ENCODE measurements at places on chromosomes 3 and 15.

DNA sequence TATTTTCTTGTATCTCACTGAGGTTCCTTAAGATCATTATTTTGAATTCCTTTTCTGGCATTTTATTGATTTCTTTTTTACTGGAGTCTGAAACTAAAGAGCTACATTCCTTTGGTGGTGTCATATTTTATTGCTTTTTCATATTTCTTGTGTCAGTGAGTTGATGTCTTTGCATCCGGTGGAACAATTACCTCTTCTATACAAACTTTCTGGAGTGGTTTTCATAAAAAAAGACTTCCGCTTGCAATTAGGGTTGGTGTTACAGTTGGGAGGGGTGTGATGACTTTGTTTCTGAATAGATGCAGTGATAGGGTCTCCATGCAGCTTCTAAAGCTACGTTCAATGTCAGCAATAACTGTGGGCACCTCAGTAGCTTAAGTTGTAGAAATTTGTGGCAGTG lies 181.7 kb downstream of the LPP start:
- DNase-seq = no peak

GRCh38 chr3:129699199-129699598 lies 92.7 kb upstream of the PLXND1 start:
- DNase-seq = no peak

GRCh38 chr3:65251375-65251774 lies 563.6 kb upstream of the ADAMTS9 start:
- no peak for DNase-seq

- DNase-seq = peak; percentile 69
These were observed 102.7 kb downstream of the OSBPL10 start for GRCh38 chr3:31878231-31878838.

- no peak for DNase-seq
These were observed 232.1 kb downstream of the NR1D2 start for GRCh38 chr3:24177201-24177600.

- no peak for DNase-seq
These were observed 242.6 kb upstream of the LRTM1 start for GRCh38 chr3:55170444-55170843.

DNA sequence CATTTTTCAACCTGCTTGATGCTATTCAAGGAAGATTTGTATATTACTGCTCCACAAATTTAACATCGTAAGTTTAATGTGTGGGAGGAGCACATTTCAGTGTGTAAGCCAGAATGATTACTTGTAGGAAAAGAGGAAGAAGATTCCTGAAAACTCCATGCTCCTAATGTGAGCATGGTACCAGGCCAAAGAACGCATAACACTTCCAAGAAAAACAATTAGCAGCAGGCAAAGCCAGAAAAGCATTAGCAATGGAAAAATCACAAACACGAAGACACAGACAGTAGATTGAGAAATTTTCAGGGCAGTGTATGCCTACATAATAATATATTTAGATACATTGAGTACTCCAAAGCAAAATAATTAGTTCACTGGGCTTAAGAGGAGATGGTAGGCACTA lies 96.6 kb upstream of the CBLB start:
- DNase-seq = no peak

DNA sequence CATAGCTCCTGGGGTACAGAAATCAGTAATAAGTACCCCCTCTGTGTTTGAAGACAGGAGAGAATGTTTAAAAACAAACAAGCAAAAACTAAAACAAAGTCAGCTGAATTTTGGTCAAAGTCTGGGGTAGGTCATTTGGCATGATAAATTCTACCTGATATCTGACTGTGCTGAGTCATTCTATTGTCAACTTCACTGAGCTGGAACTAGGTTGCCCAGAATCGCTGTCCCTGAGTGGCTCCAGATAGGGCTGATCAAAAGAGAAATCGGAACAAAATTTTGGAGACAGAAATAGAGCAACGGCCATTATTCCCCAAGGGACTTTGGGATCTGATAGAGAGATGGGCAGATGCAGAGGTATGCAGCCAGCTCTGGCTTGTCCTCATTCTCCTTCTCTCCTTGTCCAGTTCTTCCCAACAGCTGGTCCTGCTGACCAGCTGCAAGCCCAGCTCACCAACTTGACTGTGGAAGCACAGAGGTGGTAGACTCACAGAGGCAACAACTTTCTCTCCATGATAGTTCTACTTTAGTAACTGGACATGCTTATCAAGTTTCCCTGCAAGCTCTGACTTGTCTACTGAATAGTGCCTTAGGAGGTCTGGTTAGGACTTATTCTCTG lies 57.3 kb upstream of the MYRIP start:
- DNase-seq = no peak

DNA sequence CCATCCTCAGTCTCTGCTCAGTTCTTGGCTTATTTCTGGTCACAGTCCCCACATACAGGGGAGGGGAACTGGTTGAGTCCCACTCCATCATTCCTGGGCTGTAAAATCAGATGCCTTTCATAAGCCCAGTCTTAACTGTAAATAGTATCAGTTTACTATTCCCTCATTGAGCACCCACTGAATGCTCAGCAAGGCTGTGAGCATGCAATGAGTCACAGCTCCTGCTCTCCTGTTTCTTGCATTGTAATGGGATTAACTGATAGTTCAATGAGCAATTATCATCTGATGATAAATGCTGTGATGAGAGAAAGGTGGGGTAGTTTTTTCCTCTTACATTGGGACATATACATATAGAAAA lies 113.6 kb upstream of the TPM1 start:
- DNase-seq = peak; percentile 92

GRCh38 chr3:108189440-108189839 lies 32.8 kb downstream of the IFT57 start:
- DNase-seq = no peak

DNA sequence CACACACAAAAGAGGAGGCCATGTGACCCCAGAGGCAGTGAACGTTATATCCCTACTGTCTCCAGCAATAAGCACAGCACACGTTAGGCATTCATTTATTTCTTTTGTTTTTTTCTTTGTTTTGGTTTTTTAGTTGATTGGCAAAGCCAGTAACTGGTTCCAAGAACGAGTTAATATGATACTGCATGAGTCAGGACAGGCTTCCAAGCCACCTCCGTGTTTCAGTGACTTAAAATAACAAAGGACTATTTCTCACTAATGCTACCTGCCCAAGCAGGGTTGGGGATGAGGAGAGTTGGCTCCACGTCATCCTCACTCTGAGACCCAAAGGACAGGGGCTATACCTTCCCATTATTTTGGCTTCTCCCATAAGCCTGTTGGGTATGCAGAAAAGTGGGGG lies 130.5 kb downstream of the ST8SIA2 start:
- no peak for DNase-seq

- no peak for DNase-seq
These were observed 35.1 kb downstream of the P2RY1 start for GRCh38 chr3:152870027-152870426.

- DNase-seq = no peak
These were observed 91.1 kb downstream of the MYRIP start for GRCh38 chr3:39900462-39901002.

- no peak for DNase-seq
These were observed 50.9 kb downstream of the NRG4 start for GRCh38 chr15:75961331-75961730.

DNA sequence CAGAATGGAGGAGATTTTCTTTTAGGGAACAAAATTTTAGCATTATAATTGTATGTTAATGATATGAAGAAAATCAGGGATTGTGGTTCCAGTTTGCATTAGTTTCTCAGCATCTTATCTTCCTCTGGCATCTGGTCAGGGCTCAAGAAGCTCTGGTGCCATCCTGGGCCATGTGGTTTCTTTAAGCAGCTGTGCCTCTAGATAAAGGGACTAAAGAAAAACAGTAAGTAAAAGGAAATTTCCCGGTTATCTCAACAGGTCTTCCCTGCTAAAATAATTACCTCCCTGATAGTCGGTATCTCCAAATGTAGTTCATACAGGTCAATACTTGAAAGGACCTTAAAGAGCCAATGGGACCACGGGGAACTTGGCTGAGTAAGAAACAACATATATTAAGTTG lies 375.1 kb upstream of the RBMS3 start:
- no peak for DNase-seq

DNA sequence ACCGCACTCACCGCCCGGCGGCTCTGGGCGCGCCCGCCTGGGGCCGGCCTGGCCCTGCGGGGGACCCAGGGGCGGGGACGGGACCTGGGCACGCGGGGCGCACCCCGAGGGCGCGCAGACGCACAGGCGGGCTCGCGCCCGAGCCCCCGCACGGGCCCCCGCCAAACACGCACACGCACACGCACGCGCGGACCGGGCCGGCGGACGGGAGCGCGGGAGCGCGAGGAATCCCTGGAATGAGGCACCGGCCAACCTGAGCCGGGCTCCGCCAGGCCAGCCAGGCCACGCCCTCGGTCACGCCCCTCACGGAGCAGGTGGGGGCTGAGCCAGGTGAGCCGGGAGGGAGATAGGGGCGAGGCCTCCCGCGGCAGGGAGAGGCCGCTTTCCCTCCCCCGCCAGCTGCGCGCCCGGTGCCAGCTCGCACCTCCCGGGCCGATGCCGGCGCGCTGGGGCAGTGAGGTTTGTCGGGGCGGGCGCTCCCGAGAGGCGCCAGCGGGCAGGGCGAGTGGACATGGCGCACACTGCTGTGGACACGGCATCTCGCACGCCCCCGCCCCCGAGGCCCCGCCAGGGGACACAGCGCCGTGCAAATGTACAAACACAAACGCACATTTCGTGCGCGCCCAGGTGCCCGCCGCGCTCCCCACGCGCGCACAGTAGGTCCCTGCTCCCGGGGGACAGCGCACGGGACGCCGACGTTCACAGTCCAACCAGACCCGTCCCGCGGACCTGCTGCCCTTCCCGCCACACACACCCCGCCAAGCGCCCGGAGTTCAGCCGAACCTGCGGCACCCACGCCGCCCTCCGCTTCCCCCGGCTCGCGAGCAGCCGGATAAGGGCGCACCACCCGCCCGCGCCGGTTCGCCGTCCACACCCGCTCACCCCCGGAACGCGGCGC lies 75.9 kb upstream of the VGLL4 start:
- peak; percentile 61 for DNase-seq

GRCh38 chr3:32501783-32502117 lies 902 bp downstream of the CMTM6 start:
- no peak for DNase-seq

- DNase-seq = no peak
These were observed 195.4 kb downstream of the ATP8B4 start for GRCh38 chr15:49923671-49924070.

- DNase-seq = peak; percentile 98
These were observed 47.0 kb downstream of the PSMD6 start for GRCh38 chr3:63976161-63976871.

DNA sequence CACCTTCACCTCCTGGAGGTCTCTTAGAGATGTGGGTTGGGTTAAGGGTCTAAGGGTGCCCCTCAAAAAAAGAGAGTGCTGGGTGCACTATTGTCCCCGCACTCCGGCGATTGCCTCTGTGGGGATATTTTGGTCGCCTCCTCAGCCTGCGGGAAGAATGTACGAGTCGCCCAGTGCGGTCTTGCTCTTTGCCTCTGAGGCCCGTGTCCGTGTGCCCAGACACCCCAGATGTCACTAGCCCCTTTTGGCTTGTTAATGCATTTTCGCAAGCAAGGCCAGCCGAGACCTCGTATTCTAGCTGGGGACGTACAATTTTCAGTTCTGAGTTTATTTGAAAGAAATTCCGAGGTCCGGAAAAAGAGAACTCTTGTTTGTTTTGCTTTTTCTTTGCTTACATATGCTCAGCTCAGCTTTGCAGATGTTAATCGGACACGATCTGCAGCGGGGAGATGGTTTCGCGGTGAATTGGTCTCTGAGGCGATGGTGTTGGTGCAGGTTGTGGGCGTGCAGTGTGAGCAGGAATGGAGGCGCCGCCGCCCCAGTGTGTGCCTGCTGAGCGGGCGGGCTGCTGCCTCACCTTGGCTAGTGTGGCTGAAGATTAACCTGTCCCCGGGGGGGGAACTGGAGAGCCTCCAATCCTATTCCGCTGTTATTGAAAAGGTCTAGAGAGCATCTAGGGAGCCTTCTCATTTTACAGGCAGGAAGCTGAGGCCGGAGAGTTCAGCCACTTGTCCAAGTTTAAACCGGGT lies 1.4 kb downstream of the ST6GAL1 start:
- peak; percentile 65 for DNase-seq

DNA sequence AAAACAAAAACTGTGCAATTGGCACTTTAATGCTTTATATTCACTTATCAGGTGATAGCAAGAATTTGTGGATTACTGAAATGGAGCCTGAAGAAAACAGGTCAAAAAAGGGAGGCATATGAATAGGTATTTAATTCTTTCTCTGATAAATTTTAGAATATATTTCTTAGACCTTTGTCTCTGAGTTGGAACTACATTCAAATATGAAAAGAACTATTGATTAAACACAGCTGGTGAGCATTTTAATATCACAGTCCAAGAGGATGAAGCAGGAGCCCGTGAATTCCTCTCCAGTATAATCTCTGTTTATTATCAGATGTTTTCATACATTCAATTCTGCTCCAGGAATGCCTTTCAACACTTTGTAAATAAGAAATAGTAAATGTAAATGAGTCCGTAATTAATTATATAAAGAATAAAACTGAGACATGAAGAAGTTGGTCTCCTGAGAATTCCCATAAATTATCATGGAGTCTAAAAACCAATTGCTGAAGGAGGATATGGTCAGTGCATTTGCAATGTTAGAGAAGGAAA lies 86.3 kb upstream of the ARHGEF26 start:
- no peak for DNase-seq

DNA sequence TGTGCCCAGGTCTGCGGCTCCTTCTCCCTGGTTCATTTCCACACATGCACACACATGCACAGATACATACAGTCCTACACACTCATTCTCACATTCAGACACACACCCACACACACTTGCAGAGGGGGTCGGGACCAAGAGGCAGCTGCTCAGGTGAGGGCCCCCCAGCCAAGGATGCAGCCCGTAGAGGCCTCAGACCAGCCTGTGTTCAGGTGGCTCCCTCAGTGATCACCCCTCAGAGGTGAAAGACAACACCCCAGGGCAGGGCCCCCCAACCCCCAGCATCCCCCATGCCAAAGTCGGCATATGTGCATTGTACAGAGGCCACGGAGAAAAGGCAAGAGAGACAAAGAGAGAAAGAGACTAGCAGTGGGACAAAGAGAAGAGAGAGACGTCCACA lies 5.9 kb upstream of the CORO2B start:
- DNase-seq = no peak

DNA sequence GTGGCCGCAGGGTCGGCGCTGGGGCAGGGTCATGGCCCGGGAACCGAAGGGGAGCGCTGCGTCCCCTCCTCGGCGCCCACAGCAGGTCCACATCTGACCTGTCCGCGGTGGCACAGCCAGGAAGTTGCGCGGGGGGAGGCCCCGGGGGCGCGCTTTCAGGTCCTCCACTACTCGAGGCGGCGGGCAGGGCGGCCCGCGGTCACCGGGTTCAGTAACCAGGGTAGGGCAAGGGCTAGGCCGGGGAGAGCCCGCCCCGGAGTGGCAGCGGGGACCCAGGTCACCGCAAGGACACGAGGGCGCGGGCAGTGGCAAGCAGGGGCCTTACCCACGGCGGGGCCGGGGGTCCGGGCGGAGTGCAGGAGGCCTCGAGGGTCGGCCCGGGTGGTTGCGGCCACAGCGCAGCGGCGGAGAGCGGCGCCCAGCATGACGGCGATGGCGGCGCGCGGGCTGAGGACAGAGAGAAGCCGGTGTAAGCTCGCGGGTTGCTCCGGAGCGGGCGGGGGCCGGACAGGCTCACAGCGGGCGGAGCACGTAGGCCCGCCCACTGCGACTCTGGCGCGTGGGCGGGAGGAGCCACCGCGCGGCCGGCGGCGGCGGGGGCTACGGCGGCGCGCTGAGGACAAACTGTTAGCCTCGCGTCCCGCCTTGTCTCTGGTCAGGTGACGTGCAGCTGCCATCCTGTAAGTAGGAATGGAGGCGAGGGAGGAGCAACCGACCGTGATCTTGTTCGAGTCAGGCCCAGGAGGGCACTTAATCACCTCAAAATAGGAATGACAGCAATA lies at the start of gene COX5A:
Gene COX5A (minus strand): TSS at position 484 of the 782 bp plus-strand sequence. CDS start 59 bp downstream, at position 425.
- peak; percentile 98 for DNase-seq

Data from iris pigment epithelial cell (primary cell).